ENCODE measurements at places on chromosomes 1 and 21.

GRCh38 chr1:4652631-4653327 lies 1.6 kb upstream of the AJAP1 start:
- DNase-seq, result peak; percentile 89

DNA sequence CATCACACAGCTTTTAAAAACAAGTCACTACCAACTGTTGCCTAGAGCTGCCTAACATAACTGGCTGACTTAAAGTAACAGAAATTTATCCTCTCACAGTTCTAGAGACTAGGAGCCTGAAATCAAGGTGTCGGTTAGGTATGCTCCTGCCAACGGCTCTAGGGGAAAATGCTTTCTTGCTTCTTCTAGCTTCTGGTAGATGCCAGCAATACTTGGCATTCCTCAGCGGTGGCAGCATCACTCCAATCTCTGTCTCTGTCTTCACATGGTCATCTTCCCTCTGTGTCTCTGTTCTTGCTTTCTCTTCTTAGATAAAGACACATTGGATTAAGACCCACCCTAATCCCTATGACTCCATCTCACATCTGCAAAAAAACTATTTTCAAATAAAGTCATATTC lies 51.5 kb downstream of the DMRTA2 start:
- no peak for DNase-seq

GRCh38 chr1:108842525-108843181 lies 14.2 kb downstream of the AKNAD1 start:
- no peak for DNase-seq

DNA sequence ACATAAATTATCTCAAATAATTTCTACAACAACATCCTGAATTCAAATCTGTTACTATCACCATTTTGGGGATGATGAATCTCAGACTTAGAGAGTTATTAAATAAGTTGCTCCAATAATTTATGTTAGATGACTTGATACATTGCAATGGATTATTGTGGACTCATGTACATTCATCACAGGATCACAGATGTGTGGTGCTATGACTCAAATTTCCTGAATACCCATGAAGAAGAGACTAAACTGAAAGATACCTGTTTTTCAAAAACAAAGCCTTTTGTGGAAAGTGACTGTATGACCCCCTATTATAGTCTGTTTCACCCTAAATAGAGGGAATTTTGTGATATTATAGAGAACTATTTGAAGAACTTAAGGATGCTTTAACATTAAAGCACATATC lies 315.0 kb downstream of the PLA2G4A start:
- DNase-seq, result no peak

GRCh38 chr1:213122514-213122929 lies 71.5 kb downstream of the RPS6KC1 start:
- DNase-seq, result no peak

DNA sequence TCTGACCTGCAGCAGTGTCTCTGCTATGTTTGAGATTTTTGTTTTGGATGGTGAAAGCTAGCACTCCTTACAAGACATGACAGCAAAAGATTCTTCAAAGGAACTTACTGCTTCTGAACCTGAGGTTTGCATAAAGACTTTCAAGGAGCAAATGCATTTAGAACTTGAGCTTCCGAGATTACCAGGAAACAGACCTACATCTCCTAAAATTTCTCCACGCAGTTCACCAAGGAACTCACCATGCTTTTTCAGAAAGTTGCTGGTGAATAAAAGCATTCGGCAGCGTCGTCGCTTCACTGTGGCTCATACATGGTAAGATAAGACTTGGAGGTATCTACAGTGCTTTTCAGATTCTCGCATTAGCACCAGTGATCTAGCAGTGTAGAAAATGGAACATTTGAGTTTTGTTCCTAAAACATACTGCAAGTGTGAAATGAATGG lies 200.2 kb downstream of the PDE4B start:
- DNase-seq, result no peak

GRCh38 chr1:182257369-182258063 lies 134.1 kb downstream of the GLUL start:
- no peak for DNase-seq

DNA sequence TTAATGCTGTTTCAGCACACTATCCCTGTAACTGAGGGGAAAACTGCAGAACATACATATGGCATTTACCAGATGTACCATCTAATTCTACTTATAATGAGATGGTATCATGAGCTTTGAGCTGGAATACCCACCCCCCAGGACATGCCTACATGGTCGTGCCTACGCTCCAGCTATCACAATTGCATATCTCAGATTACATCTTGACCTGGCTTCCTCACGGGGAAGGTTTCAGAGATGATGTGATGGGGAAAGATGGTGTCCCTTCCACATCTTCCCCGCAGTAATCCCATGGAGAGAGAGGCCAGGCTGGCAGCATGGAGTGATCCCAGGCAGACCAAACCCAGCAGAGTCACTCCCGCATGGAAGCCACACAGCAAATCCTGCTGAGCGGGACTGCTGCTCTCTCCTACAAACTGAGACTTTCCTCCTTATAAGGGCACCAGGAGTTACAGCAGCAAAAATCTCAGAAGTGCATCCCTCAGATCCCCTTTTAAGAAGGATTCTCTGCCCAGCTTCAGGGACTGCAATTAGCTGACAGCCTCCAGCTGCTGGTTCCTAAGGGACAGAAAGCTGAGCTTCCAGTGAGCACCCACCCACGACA lies 67.1 kb downstream of the KCNH1 start:
- no peak for DNase-seq

GRCh38 chr1:116686723-116687352 lies 19.3 kb upstream of the IGSF3 start:
- DNase-seq, result no peak

GRCh38 chr1:41462680-41463004 lies 21.8 kb downstream of the EDN2 start:
- no peak for DNase-seq

DNA sequence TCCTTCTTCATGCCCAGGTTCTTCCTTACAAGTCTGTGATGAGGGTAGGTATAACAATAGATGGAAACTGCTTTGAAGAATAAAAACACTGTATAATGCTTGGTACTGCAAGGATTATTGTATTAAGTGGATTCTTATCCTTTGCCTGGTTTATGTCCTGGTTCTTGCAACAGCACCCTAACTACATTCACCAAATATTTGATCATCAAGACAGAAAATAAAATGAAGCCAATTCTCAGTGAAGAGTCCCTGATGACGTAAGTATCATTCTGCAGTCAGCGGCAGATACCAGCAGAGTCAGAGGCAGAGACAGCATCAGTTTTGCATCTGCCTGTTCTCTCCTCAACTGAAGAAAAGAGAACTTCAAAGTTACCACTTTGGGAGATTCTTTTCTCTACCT lies 19.7 kb downstream of the ARHGEF11 start:
- no peak for DNase-seq

- no peak for DNase-seq
Measured at GRCh38 chr21:32328595-32328994, 29.9 kb downstream of the MRAP start.

DNA sequence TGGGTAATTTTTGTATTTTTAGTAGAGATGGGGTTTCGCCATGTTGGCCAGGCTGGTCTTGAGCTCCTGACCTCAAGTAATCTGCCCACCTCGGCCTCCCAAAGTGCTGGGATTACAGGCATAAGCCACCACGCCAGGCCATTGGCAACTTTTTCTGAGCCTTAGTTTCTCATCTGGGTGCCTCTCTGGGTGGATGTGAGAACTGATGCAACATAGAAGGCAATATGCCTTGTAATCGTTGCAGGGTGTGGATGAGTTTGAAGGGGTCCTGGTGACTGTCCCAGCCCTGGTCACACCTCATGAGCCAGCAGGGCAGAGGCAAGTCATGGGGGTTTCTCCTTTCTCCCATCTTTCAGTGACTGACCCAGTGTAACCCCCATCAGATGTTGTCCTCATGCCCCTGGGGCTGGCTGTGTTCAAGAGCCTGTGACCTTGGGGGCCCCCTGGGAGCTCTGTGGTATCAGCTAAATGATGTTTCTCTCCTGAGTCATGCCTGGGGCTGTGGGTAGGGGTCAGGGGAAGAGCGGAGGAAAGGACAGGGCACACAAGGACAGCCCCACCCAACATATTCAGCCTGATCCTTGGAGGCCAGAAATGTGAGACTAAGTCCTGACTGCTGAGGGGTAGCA lies 3.6 kb downstream of the COL9A2 start:
- no peak for DNase-seq

DNA sequence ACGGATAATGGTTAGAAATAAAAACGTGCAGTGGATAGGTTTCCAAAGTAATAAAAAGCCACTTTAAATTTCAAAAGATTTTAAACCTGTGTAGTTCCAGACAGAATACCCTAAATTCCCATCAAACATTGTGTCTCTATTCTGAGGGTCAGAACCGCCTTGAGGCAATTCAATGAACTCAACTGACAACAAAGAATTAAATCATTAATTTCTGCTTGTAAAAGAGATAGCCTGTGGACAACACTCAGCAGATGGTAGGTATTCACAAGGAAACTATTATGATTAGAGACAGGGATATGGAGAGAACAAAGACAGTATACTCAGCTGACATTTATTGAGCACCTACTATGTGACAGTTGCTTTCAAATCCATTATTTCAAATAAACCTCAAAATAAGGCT lies 35.1 kb upstream of the JUN start:
- no peak for DNase-seq

DNA sequence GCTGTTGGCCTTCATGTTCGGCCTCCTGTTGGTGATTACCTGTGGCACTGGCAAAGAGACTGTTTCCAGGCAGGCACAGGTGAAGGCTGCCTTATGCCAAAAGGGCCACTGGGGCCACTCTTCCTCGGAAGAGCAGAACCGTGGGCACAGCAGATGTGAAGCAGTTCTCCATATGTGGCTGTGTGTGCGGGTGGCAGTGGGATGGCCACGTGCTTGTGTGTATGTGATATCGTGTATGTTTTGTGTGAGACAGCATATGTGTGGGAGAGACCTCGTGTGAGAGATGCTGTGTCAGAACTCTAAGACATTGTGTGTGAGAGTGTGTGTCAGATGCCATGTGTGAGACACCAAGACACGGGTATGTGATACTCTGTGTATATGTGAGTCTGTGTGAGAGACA lies 53.4 kb upstream of the KDM4A start:
- no peak for DNase-seq

- no peak for DNase-seq
Measured at GRCh38 chr1:113818578-113818977, 6.3 kb upstream of the RSBN1 start.

DNA sequence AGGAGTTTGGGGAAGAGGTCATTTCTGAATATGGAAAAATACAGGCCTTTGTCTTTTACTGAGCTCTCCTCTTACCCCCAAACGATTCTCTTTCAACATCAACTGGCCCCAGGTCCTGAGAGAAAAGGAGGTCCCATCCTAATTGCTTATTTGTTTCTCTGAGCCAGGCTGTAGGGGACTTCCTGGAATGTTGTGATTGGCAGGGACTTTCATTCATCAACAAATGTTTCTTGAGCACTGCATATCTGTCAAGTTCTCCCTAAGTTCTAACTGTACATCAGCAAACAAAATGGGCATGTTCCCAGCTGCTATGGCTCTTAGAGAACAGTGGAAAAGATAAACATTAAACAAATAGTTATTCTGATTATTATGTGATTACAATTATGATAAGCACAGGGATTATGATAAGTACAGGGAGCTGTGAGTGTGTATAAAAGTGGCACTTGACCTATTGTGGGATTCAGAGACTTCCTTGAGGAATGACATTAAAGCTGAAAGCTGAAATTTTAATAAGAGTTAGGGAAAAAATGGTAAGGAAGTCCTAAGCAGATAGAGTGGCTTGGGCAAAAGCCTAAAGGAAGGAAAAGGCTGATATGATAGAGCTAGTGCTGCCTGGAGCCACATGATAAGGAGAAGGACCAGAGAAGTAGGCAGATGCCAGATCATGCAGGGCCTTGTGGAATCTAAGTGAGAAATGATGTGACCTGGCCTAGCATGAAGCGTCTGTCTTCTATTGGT lies 11.6 kb downstream of the GPX7 start:
- DNase-seq, result no peak

GRCh38 chr1:12161662-12162458 lies 4.9 kb upstream of the TNFRSF1B start:
- DNase-seq, result no peak

DNA sequence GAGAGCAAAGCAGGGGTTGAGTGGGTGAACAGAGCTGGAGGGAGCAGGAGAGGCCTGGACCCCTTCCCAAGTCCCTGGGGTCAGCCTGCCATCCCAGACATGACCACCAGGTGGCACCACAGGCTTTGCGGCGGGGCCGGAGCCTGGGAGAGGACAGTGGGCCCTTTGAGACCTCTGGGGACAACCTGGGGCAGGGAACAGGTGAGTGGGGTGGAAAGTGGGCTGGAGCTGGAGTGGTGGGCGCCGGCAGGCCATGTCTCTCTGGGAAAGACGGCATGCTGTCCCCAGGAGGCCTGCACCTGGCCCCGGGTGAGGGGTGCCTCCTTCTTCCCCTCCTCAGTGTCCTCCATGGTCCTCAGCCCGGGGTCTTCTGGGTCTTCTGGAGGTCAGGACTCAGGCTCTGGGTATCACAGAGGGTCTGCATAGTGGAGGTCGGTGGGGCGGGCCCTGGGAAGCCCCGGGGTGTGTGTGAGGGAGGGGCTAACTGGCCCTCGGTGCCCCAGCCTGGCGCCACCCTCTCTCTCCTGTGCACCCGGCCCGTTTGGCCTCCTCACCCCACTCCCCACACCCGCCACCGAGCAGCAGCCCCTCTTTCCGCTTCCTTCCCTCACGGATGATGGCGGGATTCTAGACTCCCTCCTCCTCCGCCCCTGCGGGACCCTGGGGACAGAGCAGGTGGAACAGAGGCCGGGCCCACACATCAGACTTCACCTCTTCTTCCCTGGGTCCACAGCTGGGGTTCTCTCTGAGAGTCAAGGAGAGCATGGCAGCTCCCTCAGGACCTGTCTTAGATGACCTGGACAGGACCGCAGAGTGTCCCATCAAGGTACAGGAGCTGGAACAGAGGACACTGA lies 28.5 kb upstream of the PKP1 start:
- DNase-seq, result peak; percentile 88

DNA sequence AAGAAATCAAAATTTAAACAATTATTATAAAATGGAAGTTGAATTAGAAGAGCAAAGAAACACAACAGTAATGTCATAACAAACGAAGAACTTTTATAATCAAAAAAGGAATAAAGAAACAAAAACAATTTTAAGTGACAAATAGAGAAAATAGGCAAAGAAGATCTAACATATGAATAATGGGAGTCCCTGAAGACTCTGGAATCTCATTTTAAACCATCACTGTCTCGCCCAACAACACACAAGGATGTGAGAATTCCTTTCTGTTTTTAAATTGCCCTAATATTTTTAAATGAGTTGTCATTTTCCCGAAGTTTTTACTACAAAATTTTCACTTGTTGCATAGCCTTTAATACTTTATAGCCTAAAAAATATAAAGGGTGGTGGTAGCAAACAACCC lies 4.3 kb upstream of the NDC1 start:
- no peak for DNase-seq

GRCh38 chr1:22131875-22132486 lies 10.9 kb downstream of the WNT4 start:
- DNase-seq, result peak; percentile 89

DNA sequence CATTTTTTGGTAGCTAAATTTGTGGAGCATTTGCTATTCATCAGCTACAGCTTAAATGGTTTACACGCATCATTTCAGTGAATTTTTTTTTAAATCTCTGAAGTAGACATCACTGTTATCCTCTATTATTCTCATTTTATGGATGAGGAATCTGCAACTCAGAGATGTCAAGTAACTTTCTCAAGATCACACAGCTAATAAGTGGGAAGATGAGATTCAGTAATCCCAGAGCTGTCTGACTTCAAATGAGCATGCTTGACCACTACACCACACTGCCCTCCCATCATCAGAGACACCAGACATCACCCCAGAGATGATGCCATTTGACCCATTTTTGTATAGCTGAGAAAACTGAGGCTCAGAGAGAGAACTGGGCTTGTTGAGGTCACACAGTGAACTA lies 116.4 kb downstream of the RRAGC start:
- DNase-seq, result no peak
